ENCODE measurements at places on chromosomes 2 and 18. TPM values are rescaled to one million over a fixed set of nuclear protein-coding genes. Genes with fewer than 3 reads are reported as not detected.

DNA sequence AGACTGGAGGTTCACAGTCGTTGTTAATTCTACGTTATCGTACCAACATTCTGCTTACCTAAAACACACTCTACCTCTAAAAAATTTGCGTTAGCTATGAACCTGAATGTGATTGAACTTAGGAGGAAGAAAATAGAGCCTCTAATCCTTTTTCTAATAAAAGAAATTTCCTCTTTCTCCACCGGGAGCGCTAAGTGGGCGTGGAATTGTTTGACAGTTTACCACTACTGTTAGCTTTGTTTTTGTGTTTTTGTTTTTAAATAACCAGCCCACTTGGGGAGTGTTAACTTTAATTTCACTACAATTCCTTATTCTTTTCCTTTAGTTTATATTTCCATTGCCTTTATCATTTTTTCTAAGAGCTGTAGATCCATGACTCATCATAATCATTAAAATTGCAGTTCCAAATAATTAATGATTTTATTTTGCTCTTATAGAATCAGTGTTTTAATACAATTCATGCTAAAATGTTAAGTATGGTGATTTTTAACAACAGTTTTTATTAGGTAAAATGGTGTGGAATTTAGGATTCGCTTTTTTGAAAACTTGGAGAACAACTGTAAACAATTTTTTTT is 55.0 kb upstream of the ITM2C start:
- DNase-seq, result no peak

DNA sequence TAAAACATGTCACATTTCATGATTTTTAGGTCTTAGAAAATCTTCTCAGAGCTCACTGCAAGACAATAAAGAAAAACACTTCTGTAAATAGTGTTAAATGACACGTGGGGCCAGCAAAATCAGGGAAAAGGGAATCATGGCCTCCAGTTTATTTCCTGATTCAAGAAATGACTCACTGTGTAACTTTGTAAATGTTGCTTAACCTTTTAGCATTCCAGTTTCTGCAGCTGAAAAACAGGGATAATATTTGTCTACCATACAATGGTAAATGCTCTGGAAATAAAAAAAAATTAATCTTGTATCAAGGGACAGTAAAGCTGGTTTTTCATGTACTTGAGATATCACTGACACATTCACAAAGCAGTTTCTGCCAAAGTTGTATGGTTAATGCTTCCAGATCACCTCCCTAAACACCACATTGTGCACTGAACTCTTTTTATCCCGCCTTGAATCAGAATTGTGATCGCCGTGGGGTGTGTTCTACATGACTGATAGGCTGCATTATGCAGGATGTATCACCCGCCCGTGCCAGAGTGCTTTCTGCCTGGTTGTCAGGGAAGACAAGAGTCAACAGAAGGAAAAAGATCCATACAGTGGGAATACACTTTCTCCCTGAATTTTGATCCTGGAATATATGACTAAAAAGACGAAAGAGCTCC is 238.8 kb downstream of the IKZF2 start:
- no peak for DNase-seq

- DNase-seq, result no peak
Measured at GRCh38 chr2:168136392-168136977, 110.9 kb downstream of the STK39 start.

- no peak for DNase-seq
Measured at GRCh38 chr2:198113316-198113715, 308.9 kb downstream of the PLCL1 start.

DNA sequence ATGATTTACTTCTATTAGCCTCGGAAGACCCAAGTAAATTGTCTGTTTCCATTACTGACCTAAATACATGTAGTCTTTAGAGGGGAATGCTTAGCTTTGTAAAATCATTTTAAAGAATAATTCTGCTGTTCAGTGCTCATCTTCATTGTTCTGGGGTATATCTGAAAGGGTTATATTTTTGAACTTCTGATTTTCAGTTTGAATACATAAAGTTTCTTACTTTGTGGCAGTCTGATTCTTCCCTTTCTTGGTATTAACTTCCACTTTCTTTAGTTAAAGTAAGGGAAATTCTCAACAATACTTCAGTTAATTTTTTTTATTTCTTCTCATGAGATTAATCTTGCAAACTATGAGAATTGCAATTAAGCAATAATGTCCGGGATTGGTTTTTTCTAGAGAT is 148.4 kb downstream of the DOCK10 start:
- no peak for DNase-seq

GRCh38 chr2:160459538-160460332 is 33.9 kb downstream of the RBMS1 start:
- no peak for DNase-seq

GRCh38 chr2:43426305-43427031 is 169.4 kb downstream of the THADA start:
- DNase-seq, result peak; percentile 63

DNA sequence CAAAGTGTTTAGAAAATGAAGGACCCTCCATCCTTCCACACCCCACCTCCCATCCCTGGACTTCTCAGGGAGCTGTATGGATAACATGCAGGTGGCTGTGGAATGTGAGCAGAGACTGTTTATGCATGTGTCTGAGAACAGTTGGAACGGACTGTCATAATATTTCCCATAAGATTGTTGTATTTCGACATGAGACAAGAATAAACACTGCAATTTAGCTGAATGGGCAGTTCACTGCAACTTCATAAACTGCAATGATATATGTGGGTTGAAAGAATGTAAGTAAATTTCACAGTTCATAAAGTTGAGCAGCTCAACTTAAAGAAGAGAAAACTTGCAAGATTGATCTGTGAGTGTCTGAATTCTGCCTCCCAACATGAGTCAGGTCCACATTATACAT is 74.6 kb downstream of the MEP1B start:
- DNase-seq, result no peak

GRCh38 chr2:218815244-218815637 is 16.4 kb downstream of the PRKAG3 start:
- DNase-seq, result no peak

DNA sequence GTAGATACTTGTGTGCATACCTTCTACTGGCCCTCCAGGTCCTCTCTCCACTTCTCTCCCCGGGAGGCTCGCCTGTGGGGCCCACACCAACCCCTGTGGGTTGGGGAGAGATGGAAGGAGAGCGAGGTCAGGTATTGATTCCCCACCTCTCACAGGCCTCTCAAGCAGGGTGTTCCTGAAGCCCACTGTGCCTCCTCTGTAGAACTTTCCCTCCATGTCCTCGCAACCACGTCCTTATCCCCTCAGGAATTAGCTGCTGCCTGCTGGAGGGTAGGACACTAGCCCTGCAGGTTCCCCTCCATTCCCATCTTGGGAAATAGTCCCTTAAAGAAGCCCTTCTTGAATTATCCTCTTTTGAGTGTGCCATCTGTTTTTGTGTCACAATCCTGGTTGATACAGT is 38.9 kb upstream of the KLF11 start:
- peak; percentile 4 for DNase-seq

- no peak for DNase-seq
Measured at GRCh38 chr2:148828941-148829340, 46.1 kb upstream of the KIF5C start.

The LIMS4 gene
- total RNA-seq, result not detected

The GAREM2 gene
- 0.15 TPM for total RNA-seq

The TGFA gene
- 5.0 TPM for total RNA-seq

The SLC14A1 gene
- total RNA-seq, result 0.96 TPM

The REG1B gene
- total RNA-seq, result 4.9 TPM

The ZBTB7C gene
- total RNA-seq, result 1.2 TPM

The TTN gene
- total RNA-seq, result 1.1 TPM

The CBLN2 gene
- not detected for total RNA-seq

The LANCL1 gene
- total RNA-seq, result 15.6 TPM

All from left lobe of liver (tissue), 2 donors.